Omental fat pad (tissue), 4 donors: ENCODE measurements at places on chromosomes 2 and 18.

DNA sequence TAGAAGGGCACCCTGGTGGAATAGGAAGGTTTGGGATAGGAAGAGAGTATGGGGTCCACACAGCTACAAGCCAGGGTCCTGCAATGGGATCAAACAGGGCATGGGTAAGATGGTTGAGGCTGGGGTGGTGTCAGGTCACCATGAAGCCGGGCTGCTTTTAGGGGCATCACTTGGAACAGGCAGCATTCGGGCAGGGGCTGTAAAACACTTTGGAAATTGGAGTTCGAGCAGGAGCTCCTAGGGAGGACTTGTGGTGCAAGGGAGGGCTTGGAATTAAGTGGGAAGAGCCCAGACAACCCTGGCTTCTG, 47.1 kb upstream of the PLB1 start:
- DNase-seq: no peak

DNA sequence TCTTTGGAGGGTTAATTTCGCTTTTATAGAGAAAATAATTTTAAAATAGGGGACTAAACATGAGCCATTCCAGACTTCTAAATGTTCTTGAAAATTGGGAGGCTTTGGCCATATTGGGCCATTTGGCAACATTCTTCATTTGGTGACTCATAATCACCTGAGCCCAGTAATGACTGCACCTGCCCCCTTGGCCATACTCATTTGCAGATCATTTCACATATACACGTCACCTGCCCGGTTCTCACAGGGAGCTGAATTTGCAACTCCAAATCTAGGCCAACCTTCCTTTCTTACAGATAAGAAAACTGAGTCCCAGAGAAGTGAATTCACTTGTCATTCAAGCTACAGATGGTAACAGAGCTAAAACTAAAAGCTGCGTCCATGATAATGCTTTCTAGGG, 289.7 kb downstream of the EPHA4 start:
- DNase-seq: no peak

- peak; percentile 93 for DNase-seq
These were observed 234.4 kb upstream of the EPAS1 start for GRCh38 chr2:46062637-46063412.

DNA sequence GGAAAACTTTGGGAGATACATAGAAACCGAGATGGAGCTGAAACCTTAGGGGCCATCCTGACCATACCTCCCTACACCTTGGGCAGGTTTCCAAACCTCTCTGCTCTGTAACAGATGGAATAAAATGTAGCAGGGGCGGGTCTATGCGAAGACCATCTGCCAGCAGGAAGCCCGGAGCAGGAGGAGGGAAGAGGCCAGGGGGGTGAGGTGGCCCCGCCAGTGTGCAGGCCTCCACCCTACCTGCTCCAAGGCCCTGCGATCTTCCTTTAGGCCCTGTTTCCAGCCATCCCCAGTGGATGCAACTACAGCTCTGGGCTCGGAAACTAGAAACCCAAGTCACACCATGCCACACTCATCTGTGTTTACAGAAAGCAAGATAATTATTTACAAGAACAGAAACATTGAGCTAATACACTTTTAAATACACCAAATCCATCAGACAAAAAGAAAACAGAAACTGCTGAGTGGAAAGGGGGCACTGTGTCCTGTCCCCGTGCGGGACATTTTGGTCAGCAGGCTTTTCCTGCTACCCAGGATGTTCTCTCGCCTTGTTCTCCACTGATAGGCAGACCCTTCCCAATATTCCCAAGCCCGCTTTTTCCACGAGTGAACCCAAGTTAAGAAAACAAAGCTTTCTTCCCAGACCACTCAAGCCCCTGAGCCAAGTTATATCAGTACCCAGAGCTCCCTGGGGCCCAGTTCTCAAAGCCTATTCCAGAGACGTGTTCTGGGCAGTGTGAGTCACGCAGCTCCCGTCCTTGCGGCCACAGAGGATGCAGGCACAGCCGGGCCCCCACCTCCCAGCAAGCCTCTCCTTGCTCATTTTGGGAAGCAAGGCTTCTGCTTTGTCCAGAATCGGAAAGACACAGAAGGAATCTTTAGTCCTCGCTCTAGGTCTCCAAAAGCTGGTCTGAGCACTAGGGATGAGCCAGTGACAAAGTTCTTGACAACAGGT, 17.3 kb downstream of the CIB4 start:
- DNase-seq: no peak

DNA sequence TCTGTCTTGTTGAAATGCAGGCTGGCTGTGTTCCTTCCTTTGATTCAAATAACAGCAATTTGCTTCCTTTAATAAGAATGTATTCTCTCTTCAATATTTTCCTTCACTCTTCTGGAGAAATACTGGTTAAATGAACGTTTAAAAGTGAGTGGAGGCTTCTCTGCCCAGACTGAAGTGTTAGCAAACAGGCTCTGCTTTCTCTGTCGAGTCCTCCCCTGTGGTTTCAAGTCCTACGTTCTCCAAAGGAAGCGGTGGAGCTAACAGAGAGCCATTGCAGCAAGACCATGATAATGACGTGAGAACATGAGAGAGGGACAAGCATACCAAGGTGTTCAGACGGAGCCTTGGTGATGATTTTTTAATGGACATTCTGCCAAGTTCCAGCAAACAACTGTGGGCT, 26.2 kb upstream of the PID1 start:
- no peak for DNase-seq

GRCh38 chr18:10471574-10471973, 17.1 kb downstream of the APCDD1 start:
- DNase-seq: no peak

GRCh38 chr18:13796515-13796914, 27.4 kb upstream of the MC5R start:
- DNase-seq: no peak

GRCh38 chr2:79660557-79660956, 147.7 kb downstream of the CTNNA2 start:
- no peak for DNase-seq

DNA sequence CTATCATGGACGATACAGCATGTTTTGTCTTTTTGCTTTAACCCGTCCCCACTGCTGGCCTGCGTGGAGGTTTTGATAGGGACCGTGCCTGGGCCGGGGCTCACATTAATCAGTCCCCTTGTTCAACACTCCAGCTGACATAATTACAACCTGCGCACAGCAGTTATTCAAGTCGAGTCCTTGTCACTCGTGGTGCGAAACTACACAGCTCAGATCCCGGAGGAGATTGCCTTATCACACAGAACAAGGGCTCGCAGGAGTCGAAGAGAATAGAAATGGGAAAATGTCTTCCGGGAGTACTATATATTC, 304.4 kb downstream of the ZNF407 start:
- no peak for DNase-seq

- DNase-seq: no peak
These were observed 69.6 kb downstream of the POLR1A start for GRCh38 chr2:86035883-86036668.

DNA sequence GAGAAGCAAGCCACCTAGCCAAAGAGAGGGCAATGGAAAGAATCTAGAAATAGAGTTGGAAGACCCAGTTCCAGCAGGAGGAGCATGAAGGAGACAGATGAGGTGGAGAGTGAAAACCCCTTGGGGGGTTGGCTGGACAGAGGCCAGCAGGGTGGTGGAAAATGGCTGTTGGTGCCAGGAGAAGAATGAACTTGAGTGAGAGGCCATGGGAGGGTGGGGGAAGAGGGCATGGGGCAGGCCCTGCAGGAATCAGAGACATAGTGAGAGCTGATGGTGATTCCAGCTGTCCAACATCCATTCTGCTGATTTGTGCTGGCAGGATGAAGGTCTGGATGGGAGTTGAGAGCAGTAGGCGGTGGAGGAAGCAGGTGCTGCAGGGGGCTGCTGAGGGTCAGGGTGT, 108.0 kb upstream of the TNP1 start:
- DNase-seq: no peak

GRCh38 chr2:30681022-30681421, 126.2 kb downstream of the CAPN13 start:
- DNase-seq: no peak
